ENCODE measurements at places on chromosomes 3 and 15.

DNA sequence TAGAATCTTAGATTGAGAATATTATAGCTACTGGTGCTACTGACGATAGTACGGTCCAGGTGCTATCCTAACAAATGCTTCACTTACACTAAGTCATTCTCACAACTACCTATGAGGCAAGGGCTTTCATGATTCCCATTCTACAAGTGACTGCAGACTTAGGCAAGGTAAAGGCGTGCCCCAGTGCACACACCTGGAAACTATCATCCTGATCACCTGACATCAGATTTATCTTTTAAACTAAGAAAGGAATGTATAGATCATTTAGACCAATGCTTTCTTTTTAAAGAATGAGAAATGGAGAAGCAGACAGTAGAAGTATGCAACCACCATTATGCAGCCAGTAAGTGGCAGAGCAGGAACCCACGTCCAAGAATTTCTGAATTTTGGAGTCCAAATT is 59.2 kb upstream of the LRRN1 start:
- no peak for DNase-seq

DNA sequence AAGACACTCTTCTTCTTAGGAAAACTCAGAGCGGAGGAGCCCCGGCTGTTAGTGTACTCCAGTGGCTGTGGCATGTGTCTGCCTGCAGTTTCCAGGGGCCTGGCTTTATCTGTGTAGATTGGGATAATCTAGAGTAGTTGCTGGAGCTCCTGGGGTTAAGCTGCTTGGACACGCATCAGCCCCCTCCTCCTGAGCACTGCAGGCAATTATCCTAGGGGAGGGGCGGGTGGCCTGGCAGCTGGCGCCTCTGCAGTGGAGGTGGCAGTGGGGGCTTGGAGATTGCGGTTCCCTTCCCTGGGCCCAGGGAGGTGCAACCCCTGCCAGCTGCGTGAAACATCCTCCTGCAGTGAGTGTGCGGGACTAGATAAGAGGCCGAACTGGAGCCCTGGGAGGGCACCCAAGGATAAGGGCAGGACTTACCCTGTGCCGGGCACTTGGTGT is 68.2 kb downstream of the EFCAB12 start:
- DNase-seq: no peak

- DNase-seq: no peak
Measured at GRCh38 chr15:59169251-59169708, 37.4 kb upstream of the LDHAL6B start.

DNA sequence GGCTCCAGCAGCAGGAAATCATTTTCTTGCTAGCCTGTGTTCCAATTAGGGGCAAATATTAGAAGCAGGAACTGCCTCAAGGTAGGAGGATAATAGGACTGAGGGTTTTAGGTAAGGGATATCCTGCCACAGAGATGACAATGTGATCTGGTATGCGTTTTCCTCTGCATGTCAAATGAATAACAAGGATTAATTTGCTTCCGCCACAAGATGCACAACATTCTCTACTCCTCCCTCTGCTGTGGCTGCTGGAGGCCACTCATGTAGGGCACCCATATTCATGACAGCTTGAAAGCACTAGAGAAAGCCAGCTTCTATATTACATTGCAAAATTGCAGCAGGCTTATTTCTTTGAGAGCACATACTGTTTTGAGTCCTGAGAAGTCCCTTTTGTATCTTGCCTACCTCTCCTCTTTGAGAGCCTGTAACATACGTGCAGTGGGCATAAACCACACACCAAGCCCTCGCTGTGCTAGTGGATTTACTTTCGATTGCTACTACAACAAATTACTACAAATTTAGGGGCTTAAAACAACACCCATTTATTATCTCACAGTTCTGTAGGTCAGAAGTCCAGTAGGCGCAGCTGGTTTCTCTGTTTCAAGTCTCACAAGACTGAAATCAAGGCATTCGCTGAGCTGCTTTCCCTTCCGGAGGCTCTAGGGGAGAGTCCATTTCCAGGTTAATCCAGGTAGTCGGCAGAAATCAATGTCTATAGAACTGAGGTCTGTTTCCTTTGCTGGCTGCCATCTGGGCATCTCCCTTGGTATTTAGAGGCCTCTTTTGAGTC is 5.9 kb upstream of the CD47 start:
- no peak for DNase-seq

DNA sequence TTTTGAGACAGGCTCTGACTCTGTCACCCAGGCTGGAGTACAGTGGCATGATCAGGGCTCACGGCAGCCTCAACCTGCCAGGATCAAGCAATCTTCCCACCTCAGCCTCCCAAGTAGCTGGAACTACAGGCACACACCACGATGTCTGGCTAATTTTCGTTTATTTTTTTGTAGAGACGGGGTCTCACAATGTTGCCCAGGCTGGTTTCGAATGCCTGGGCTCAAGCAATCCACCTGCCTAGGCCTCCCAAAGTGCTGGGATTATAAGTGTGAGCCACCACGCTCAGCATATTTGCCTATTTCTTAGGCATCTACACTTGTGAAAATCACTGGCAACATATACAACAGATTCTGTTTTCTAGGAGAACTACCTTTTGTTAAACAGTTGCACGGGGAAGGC is 16.9 kb downstream of the MYO1E start:
- no peak for DNase-seq

Data from CD4-positive, alpha-beta T cell treated with Interleukin-21 for 1 hour (primary cell).